NCI-H2171 treated with DMSO at 0.1 percent for 48 hours (cell line): ENCODE measurements at places on chromosomes 3 and 15.
A peak's percentile ranks its signal among the peaks of the same experiment; 100 is the strongest.

- no peak for DNase-seq
These were observed 121.4 kb downstream of the KLHL25 start for GRCh38 chr15:85673326-85673725.

- peak; percentile 67 for DNase-seq
These were observed 4.4 kb upstream of the SYNM start for GRCh38 chr15:99100245-99101173.

DNA sequence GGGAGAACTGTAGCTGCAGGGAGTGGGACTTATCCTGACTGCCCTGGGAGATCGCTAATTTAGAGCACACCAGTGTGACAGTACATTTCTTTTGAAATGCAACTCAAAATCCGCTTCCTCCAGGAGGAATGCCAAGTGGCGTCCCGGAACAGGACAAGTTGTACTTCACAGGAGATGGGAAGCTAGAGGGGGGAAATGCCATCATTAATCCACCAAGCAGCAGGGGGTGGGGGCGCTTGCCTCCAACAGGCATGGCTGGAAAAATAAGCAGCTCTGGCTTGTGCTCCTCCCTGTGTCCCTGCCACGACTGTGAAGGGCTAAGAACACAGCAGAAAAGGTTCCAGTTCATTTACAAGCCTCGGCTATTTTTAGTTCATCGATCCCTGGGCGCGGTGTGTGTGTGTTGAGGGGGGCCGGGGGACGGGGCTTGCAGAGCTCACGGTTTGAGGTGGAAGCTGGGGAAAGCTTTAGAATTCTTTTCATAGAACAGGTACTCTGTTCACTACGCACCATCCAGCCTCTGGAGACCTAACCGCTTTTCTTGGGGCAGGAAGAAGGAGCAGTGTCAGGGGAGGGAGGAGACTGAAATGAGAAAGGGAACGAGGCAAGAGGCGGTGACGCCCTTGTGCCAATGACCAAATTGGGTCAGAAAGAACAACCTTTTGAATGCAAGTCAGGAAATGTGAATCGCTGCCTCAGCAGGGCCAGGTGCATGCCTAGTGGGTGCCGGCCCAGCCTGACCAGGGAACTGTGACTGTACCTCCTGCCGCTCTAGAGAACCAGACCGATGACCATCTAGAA lies 51.8 kb upstream of the DGKG start:
- DNase-seq = peak; percentile 15

GRCh38 chr3:46489875-46490274 lies 7.9 kb upstream of the RTP3 start:
- no peak for DNase-seq

GRCh38 chr3:38743043-38743442 lies 73.0 kb downstream of the SCN10A start:
- DNase-seq = no peak

DNA sequence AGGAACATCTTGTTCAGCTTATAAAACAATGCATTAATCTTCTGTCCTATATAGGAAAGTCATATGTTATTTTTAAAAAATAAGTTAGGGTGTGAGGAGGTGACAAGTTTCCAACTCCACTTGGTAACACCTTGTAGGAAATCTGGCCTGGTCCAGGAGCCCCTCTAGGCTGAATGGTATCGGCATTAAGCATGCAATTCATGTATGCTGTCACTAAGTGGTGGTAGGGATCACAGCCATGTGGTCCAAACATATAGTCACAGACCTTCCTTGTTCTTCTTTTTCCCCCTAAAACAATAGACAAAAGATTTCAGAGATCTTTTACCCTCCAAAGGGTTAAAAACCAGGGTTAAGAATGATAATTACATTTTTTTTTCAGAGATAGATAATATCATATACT lies 4.2 kb upstream of the APBA2 start:
- DNase-seq = no peak

DNA sequence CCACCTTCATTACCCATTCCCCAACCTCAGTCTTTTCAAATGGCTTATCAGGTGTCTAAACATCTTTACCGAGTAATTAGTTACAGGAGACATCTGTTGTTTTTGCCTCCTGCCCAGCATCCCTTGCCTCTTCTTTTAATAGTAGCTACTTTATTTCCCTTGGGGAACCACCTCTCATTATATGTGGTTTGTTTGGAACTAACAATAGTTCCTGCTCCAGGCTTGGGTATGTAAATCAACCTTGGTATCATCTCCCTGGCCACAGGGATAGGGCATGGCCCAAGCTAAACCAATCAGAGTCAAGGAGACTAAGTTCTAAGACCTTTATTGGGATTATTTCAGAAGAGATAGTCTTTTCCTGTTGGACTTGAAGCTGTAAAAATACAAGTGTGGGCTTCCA lies 76.6 kb downstream of the ETV5 start:
- peak; percentile 84 for DNase-seq

DNA sequence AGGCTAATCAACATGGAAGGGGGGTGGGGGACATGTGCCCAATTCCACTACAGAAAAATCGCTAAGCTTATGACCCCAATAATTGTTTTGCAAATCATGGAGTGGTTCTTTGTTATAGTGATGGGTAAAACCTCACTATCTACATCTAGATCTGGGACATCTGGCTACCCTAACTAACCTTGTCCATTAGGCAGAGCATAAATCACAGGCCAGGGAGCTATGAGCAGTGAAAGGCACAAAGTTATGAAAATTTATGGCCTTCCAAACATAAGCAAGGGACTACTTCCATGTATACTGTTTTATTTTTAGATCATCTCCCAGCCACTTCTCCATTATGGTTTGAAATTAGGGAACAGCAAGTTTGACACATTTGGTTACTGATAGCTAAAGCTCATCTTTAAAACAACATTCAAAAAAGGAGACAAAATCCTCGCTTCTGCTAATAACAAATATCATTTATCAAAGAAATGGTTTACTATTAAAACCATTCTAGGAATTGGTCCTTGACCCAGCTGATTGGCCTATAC lies 78.3 kb downstream of the RSL24D1 start:
- DNase-seq = no peak

DNA sequence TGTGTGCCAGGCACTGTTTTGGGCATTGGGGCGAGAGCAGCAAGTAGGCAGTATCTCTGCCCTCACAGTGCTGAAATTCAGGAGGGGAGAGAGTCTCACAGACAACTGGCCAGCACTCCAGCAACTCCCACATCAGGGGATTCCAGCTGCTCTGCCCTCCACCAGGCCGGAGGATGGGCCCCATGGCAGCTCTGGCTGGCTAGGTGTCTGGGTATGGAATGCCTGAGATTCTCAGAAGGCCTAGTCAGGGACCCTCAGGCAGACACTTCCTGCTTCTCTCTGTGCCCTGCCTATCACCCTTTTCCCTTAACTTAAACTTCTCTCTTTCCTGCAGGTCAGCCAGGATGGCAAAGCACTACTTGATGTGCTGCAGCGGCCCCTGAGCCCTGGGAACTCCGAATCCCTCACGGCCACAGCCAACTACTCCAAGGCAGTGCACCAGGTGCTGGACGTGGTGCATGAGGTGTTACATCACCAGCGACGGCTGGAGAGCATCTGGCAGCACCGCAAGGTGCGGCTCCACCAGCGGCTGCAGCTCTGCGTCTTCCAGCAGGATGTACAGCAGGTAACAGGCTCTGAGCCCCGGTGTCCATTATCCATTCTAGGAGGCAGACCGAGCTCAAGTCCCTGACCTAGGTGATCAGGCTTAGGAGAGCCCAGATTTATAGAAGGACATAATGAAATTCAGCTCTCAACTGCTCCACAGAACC lies 342.2 kb upstream of the ROPN1 start:
- DNase-seq = peak; percentile 56

GRCh38 chr3:36447061-36447460 lies 66.8 kb downstream of the STAC start:
- no peak for DNase-seq

GRCh38 chr15:49831206-49831965 lies 210.5 kb downstream of the DTWD1 start:
- no peak for DNase-seq

DNA sequence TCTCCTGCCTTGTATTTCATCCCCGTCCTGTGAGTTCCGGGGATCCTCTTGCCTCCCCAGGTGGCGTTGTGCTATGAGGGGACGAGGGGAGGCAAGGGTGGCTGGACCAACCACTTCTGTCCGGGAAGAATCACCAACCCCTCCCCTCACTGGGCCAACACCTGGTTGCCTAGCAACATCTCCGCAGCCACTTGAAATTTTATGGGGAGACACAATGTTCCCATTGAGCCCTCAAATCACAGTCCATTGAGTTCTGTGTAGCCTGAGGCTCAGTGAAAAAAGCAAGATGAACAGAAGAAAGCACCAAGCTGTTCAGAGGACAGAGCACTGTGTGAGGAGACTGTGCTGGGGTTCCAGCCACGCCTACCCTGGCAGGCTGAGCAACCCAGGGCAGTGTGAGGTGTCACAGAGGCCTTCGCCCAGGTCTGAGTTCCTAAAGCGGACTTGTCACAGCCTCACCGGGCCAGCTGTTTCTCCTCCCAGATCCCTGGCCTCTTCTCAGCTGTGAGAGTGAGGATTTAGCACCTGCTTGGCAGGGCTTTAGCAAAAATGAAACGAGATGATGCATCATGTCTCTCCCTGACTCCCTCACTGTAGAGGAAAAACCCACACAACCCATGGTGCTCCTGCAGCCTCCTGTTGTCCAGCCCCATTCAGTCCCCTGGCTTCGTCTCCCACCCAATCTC lies 76.8 kb downstream of the ATP2B2 start:
- DNase-seq = no peak

GRCh38 chr3:173258697-173259096 lies 117.7 kb upstream of the SPATA16 start:
- no peak for DNase-seq

DNA sequence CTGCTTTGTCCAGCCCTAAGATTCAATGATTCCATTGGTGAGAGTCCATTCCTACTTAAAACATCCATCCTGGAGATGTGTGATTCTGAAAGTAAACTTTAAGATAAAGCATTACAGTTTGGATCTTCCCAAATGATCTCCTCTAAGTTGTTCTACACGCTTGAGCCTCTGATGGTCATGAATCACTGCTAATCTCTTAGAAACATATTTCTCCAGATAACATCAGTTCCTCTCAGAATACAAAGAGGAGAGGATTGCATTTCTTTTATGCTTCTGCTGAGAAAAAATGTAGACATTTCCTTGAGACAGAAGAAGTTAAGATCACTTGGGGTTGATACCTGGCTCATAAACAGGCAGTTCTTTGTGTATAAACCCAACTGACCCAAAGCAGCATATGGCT lies 281.2 kb upstream of the DPH6 start:
- DNase-seq = no peak

DNA sequence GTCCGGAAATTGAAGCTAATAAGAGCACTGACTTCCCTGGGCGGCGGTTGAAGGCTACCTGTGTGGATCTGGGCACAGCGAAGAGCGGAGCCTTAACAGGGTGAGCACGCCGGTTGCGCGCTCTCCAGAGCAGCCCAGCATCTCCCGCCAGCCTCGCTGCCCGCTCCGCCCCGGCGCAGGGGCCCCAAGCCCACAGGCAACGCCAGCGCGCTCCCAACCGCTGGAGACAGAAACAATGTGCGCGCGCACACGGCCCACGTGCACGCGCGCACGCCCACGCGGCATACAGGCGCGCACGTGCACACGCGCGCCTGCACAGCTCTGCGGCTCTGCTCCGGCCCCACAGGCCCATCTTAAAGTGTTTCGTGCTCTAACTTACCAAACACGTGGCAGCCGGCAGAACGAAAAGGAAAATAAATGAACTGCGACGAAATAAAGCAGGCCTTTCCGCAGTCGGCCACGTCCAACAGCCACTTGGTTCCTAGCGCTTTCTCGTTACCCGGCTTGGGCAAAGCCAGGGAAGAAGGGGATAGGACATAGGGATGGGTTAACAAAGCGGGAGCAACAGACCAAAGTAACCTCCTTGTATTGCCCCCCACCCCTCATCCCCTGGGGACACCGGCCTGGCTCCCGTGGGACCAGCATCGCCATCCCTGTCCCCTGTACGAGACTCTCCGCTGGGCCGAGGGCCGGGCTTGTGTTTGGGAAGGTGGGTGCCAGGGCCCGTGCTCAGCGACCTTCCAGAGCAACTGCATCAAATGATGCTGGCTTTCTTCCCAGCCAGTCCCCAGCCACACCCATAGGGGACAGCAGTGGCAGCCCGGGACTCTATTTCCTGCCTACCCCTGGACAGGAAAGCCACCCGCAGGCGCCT lies 203.7 kb downstream of the ABHD5 start:
- no peak for DNase-seq

DNA sequence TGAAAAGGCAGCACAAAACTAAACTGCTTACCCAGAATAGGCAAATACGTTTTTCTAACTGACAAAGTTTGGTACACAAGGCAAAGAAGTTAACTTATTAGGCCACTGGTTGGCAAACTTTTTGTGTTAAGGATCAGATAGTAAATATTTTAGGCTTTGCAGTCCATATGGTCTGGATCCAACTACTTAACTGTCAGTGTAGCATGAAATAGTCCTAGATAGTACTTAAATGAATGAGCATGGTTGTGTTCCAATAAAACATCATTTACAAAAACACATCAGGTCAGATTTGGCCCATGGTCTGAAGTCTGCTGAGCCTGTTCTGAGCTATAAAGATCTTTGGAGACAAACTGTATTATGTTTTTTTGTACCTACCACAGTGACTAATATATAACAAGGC lies 136.9 kb downstream of the PCCB start:
- no peak for DNase-seq

GRCh38 chr3:121430664-121431215 lies 115.0 kb downstream of the POLQ start:
- no peak for DNase-seq

GRCh38 chr3:133840767-133841166 lies 35.2 kb downstream of the SRPRB start:
- no peak for DNase-seq

- peak; percentile 82 for DNase-seq
These were observed 525.8 kb upstream of the PROK2 start for GRCh38 chr3:72310419-72311380.

DNA sequence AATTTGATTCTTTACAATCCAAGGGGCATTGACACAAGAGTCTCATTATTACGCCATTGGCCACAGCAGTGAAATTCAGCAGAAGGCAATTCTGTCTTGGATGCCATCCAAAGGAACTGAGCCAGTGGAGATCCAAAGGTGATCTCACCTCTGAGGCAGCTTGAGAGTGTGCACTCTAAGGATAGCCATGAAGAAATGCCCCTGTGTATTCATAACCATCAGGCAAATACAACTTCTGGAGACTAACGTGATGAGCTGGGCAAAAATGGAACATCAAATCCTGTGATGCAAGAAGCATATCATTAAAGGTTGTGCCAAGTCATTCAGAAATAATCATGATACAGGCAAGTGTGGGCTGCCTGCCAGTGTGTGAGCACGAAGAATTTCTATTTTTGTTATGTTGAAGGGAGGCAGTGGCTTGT lies 41.4 kb downstream of the ROBO2 start:
- peak; percentile 66 for DNase-seq

- peak; percentile 46 for DNase-seq
These were observed 105.9 kb upstream of the HERC1 start for GRCh38 chr15:63939531-63940130.

- no peak for DNase-seq
These were observed 18.1 kb upstream of the ATP13A5 start for GRCh38 chr3:193396451-193397244.
